ENCODE measurements at places on chromosomes 11 and 22.

DNA sequence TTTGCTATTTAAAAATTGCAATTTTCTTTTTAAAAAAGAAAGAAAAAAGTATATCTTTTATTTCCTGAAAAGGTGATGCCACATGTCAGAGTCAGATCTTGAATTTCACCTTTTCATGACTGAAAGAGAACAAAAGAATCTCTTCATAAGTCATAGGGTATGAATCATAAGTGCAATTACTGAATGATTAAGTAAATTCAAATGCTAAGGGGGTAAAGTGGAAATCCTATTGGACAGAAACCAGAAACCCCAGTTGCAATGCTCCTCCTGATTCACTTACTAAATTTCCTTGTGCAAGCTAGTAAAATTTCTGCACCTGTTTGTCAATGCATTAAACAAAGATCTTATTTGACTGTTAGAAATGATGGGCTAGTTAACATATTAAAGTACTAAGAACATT is 8.2 kb upstream of the PRRG4 start:
- no peak for DNase-seq

DNA sequence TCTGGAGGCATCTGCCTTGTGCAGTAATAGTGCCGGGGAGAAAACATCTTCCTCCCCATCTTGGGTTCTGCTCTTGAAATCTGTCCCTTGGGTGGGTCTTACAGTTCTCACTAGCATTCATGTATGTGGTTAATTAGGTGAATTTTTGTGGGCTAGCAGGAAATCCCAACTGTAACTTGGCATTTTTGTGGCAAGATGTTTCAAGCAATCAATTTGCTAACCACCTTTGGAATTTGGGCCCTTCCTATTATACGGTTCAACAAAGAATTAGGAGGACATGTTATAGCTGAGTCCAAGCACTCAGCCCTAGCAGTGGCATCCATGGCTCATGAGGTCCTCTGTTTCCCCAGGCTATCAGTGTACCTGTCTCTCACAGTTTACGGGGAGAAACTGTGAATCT is 89.1 kb upstream of the MTNR1B start:
- DNase-seq: no peak

DNA sequence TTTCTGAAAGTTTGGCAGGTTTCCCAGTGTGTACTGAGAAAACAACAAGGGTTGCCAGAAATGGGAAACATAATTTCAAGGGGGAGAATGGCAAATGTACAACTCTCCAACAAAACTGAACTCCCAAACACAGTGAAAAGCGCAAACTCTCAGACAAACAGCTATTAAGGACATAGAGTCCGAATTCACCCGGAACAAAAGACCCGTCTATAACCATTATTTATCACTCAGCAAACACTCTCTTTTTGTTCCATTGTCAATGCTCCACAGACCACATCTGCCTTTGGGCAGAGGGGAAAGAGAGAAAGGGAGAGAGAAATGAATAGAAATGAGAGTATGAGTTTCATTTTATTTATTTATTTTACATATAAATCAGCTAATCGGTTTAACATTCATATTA is 21.7 kb downstream of the KIRREL3 start:
- no peak for DNase-seq

DNA sequence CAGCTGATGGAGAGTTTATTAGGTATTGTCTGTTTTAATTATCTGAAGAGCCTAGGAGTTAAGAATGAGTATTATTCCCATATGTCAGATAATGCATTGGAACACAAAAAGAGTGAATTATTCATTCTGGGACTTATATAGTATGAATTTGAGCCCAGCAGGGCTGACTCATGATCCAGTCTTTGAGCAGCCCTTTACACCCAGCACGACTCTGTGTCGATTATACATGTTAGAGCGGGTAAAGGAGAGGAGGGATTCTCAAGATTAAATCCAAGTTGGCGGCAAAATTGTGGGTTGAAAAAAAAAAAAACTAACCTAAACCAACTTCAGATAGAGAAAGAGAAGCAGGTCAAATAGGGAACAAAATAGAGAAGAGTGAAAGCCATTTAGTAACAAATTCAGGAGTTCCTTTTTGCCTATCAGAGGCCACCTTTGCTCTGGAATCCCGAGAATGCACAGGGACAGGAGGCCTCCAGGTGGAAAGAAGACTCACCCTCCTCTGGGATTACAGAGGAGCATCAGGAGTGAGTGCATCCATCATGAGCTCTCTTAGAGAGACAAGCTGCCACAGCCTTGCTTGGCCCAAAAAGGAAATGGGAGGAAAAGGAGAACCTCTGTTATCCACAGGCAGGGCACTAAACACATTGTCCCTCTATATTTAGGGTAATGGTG is 3.1 kb downstream of the MRGPRX1 start:
- DNase-seq: no peak

DNA sequence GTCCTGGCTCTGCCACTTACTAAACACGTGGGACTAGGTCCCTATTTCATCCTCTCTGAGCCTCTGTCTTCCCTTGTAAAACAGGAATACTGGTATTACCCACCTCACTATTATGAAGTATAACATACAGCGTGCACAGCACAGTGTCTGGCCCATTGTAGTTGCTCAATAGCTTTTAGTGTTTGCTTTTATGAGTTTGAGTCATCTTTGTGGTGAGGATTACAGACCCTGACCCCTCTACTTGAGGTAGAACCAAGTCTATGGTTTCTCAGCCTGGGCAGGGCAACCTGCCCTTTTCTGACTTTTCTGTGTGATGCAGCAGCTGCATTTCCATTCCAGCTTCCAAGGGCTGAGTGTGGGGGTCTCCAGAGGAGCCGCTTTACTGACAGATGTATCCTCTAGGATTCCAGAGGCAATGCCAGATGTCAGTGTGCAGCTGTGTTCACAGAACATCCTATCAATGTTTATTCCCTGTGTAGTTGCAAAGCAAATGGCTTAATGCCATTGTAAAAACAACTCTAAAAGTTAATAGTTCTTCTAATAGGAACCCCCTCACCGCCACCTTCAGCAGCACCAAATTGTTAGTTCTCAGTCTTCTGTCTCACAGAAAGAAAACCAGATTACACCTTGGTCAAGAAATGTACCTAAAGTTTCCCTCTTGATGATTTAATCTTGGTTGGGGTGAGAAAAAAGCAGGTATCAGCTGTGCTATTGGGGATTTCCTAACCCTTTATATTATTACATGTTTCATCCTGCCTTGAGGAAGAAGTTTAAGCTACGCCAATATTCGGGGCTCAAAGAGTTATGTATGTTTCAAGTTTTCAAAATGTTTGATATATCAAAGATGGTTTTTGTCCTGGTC is 16.8 kb downstream of the PRR5L start:
- DNase-seq: no peak

GRCh38 chr11:28347371-28347770 is 239.2 kb downstream of the METTL15 start:
- no peak for DNase-seq

GRCh38 chr11:112178936-112179335 is 3.6 kb downstream of the BCO2 start:
- no peak for DNase-seq

- DNase-seq: no peak
These were observed 47.9 kb upstream of the RAB1B start for GRCh38 chr11:66220566-66220935.

DNA sequence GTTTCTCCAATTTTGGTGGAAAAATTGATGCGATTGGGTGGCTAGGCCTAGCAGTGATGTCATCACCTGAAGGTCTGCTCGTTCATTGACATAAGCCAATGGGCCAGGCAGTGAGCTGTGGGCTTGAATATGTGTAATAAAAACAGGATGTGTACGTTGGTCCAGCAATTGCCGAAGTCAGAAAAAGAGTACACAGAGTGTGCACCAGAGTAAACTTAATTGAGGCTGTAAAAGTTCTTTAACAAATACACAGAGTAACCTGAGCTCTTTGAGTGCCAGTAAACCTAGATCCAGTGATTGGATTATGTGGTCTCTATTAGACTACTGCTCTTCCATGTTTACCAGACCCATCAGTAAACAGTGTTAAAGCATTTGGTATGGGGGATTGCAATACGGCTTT is 13.0 kb upstream of the GLYATL1 start:
- no peak for DNase-seq

DNA sequence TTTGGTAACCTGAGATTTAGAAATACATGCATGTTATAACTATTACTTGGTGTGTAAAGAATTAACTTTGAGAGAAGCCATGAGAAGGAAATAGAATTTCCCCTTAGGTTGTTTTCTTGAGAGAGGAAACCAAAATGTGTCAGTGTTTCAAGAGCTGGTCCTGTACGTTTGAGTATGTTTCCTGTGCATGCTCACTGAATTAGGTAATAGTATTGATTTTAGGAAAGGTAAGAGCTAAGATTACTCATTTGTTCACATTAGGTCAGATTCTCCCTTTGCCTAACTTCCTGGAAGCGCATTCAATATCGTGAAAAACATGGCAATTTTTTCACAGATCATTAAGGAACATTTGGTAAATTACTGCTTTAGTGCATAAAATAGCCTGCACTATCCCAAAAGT is 49.3 kb upstream of the RDX start:
- DNase-seq: no peak

- no peak for DNase-seq
These were observed 19.4 kb upstream of the APLP2 start for GRCh38 chr11:130050257-130050656.

DNA sequence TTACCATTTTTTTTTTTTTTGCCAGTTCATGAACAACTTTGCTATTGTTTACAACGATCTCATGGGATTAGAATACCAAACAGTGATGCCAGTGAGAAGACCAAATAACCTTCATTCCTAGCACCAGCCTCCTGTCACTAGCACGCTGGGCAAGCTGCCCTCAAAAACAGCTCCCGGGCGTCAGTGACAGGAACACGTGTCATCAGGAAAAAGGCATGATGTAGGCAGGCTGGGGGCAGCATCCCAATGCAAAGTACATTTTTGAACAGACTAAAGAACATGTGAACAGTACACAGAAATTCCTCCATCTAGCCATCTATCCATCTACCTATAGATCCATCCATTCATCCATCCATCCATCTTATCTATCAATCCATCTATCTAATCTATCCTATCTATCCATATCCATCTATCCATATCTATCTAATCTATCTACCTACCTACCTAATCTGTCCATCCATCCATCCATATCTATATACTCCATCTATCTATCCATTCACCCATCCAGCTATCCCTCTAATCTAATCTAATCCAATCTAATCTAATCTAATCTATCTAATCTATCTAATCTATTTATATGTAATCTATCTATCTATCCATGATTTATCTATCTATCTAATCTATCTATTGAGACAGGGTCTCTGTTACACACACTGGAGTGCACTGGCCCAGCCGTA is 378.5 kb downstream of the SHANK2 start:
- DNase-seq: no peak

GRCh38 chr22:19289475-19290161 is 1.9 kb downstream of the CLTCL1 start:
- DNase-seq: no peak

DNA sequence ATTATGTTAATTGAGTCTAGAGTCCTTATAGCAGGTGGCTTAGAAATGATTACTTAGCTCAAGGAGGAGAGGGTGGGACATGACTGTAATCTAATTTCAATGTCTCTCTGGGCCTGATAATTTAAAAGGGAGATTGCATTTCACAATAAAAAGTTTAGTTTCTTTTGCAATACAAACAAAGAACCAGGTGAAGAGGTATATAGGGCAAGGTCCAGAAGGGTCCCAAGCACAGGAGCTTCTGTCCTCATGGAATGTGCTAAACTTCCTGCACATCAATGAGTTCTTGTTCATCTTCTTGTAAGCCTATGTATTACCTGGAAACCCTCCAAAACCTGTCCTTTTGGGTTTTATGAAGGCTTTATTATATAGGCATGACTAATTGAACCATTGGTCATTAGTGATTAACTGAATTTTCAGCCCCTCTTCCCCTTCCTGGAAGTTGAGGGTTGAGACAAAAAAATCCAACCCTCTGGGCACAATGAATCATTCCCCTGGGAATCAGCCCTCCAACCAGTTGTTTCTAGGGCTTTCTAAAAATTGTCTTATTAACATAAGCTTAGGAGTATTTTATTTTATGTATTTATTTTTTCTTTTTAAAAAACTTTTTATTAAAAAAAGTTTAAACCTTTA is 37.6 kb downstream of the MS4A2 start:
- no peak for DNase-seq

DNA sequence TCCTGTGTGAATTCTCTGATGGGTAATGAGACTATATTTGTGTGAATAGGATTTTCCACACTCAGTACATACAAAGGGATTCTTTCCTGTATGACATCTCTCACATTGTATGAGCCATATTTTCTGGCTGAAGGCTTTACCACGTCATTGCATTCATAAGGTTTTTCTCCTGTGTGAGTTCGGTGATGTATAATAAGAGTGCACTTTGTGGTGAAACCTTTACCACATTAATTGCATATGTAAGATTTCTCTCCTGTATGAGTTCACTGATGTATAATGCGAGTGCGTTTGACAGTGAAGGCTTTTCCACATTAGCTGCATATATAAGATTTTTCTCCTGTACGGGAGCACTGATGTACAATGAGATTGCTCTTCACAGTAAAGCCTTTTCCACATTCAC is 455.4 kb upstream of the CNTN5 start:
- DNase-seq: no peak

DNA sequence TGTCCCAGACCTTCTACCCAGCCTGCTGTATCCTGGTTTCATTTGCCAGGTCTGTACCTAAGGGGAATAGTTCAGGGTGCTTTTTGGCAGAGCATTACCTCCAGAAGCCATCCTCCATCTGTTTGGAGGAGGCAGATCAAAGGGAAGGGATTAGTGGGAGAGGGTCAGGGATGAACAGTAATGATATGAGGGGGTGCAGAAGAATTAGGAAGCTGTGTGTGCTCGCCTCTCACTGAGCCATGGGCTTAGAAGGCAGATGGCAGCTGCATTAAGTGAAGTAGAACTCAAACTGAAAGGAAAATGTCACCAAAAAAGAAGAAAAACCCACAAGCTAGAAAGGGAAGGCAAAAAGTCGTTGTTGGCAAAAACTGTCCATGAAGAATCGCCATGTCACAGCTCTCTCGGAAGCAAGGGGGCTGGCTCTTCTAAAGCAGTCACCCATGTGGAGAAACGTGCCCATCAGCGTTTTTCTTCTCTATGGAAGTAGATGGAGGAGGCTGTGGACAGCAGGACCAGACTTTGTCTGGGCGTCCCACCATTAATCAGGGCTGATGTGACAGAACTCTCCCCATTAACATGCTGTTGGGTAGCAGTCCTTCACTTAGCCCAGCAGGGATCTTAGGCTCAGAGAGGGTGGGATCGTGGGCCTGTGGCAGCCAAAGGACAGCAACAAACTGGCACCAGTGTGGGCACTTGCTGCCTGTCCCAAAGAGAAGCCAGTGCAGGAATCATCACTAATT is 46.8 kb downstream of the CEP164 start:
- no peak for DNase-seq

Measured in stimulated activated CD4-positive, alpha-beta T cell treated with anti-CD3 and anti-CD28 coated beads, TNF-alpha, amount 100 ng/mL, for 1 hour (primary cell).